Ascending aorta (tissue), 2 donors: ENCODE measurements at places on chromosomes 1 and 21.

DNA sequence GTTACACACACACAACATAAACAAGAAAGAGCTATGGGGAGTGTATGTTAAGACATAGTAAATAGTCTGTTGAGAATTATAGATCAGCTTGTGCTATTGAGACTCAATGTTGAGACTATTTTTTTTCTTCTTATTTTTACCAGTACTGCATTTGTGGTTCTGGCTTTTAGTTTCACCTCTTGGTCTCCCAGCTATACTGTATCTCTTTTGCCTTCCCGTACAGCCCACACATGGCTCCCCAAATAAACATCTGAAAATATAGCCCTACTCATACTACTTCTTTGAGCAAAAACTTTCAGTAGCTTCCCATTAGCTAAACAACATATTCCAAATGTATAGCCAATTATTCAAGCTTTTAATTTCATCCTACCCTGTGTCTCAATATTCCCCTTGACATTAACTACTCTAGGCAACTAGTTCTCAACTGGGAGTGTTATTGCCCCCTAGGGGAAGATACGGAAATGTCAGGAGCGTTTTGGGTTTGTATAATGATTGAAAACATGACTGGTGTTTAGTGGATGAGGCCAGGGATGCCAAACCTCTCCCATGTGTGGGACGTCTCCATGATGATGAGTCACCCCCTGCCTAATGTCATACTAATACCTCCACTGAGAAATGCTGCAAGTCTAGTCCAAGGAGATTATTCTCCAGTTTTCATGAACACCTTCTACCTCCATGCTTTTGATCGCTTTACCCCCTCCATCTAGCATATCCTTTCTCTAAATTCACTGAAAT lies 6.8 kb downstream of the RPE65 start:
- no peaks in the 10 kb centered on the region for H3K27me3 ChIP-seq
- H3K36me3 ChIP-seq: no peaks in the 10 kb centered on the region
- H3K27ac ChIP-seq: no peak overlapping the region
- no peak overlapping the region for H3K4me3 ChIP-seq
- no peaks in the 10 kb centered on the region for H3K4me1 ChIP-seq

DNA sequence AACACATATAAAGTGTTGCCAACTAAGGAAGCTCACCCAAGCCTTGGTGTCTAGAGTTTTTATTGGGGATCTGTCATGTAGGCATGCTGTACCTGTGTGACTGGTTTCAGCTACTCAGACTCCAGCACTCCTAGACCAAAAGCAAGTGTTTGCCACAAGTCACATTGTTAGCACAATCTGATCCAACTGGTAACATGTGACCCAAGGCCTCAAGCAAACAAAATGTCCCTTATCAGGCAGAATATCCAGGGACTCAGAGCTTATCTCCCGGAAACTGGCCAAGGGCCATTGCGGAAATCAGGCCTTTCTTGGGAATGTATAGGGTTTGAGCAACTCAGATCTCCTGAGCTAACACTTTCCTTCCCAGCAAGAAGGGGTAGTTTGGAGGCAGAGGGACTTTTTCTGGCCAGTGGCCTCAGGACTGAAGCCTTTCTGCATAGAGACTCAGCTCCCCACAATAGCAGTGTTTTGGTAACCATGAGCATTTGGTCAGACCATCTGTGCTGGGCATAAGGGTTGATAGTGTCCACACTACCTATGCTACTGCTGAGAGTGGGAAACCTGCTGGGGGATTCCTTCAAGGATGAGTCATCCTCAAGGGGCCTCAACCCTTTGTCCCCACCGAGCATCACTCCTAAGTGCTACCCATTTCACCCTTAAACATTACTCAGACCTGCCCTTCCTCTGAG lies 29.6 kb downstream of the NHLH2 start:
- DNase-seq: no peak
- no peaks in the 10 kb centered on the region for H3K36me3 ChIP-seq
- H3K4me1 ChIP-seq: no peaks in the 10 kb centered on the region
- no peaks in the 10 kb centered on the region for H3K27me3 ChIP-seq
- no peak overlapping the region for H3K4me3 ChIP-seq
- H3K27ac ChIP-seq: no peak overlapping the region

DNA sequence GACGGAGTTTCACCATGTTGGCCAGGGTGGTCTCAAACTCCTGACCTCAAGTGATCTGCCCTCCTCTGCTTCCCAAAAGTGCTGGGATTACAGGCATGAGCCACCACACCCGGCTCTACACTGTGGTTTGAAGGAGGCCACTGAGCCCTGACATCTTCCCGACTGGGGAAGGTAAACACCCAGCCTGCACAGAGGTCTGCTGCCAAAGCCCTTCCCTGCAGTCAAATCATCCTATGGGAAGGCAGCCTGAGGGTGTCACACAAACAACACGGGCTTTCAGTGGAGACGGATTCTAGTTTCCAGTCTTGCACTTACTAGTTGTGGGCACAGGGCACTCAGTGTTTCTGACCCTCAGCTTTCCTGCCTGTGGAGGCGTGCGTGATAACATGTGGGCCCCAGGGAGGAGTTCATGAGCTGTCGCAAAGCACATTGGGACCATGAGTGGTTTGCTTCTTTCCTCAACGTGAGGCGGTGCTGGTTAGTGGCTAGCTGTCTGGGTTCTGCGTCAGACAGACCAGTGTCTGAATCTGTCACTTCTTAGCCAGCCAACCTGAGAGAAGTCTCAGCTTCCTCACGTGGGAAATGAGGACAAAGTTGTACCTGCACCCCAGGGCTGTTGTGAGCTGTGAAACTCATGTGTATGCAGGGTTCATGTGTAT lies 21.5 kb upstream of the OPRD1 start:
- H3K4me1 ChIP-seq: no peaks in the 10 kb centered on the region
- DNase-seq: no peak
- no peak overlapping the region for H3K4me3 ChIP-seq
- no peaks in the 10 kb centered on the region for H3K27me3 ChIP-seq
- no peaks in the 10 kb centered on the region for H3K36me3 ChIP-seq

GRCh38 chr1:107533436-107533835 lies 392.6 kb downstream of the NTNG1 start:
- H3K36me3 ChIP-seq: no peaks in the 10 kb centered on the region
- no peak overlapping the region for H3K4me3 ChIP-seq
- H3K27ac ChIP-seq: no peak overlapping the region
- H3K27me3 ChIP-seq: no peaks in the 10 kb centered on the region
- H3K4me1 ChIP-seq: no peaks in the 10 kb centered on the region

DNA sequence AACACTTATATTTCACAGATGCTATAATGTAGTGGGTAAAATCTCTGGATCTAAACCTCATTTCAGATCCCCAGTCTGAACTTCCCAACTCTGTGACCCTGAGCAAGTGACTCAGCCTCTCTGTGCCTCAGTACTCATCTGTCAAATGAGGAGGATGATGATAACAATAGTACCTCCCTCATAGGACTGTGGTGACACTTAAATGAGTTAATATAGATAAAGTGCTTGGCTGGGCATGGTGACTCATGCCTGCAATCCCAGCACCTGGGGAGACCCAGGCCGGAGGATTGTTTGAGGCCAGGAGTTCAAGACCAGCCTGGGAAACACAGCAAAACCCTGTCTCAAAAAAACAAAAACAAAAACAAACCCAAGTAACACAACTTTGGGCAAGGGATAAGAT lies 4.7 kb upstream of the ECE1 start:
- peak overlapping the region; percentile 2 for H3K27ac ChIP-seq
- H3K4me1 ChIP-seq: peaks cover 16% of the 10 kb centered on the region
- no peak overlapping the region for H3K4me3 ChIP-seq
- no peaks in the 10 kb centered on the region for H3K36me3 ChIP-seq
- H3K27me3 ChIP-seq: no peaks in the 10 kb centered on the region
- no peak for DNase-seq

GRCh38 chr1:234326497-234327366 lies 46.5 kb upstream of the COA6 start:
- DNase-seq: no peak
- H3K27ac ChIP-seq: no peak overlapping the region
- no peaks in the 10 kb centered on the region for H3K27me3 ChIP-seq
- H3K36me3 ChIP-seq: no peaks in the 10 kb centered on the region
- peak overlapping the region; percentile 49 for H3K4me3 ChIP-seq

DNA sequence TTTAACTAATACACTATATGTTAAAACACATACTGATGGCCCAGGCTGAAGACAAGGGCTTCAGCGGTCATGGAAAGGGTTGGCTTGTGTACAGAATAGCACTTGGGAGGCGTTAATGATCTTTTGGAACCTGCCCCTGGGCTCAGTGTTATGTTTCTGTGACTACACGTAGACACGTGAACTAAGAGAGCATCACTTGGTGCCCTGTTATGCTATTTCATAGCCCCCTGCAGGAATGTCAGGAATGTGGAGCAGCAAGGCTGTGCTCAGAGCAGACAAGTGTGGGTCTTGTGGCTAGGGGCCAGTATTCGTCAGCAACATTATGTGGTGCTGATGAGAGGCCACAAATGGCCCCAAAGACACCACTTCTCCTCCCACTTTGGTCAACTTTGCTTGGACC lies 132.4 kb downstream of the MAP3K21 start:
- H3K36me3 ChIP-seq: no peaks in the 10 kb centered on the region
- H3K4me3 ChIP-seq: no peak overlapping the region
- no peak overlapping the region for H3K27ac ChIP-seq
- no peaks in the 10 kb centered on the region for H3K27me3 ChIP-seq
- no peaks in the 10 kb centered on the region for H3K4me1 ChIP-seq

DNA sequence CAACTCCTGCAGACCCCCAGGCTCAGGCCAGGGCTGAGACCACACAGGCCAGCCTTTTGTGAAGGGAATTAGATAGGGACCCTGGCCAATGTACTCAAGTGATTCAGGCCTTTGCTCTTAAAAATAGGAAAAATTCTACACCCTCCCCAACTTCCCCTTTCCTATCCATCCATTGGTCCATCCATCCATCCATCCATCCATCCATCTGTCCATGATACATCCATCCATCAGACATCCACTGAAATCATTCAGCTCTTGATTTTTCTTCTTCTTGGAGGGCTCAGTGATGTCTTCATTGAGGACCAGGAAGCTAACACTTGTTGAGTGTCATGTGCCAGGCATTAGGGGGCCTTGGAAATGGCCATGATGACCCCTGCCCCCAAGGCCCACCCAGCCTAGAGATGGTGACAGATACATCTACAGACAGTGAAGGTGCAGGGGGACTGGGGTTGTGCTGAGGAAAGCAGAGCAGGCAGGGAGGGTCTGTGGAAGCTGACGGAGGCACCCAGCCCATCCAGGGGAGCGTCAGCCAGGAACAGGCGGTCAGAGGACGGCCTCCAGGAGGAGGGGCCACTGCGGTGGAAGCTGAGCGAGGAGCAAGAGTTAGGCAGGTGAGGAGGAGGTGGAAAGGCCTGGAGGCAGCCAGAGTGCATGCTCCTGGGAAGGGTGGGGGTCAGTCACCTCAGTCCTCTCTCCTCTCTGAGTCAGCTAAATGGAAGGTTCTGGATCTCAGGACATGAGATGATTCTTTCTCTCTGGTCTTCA lies 81.9 kb downstream of the EPHB2 start:
- H3K4me3 ChIP-seq: no peak overlapping the region
- H3K27me3 ChIP-seq: no peaks in the 10 kb centered on the region
- H3K36me3 ChIP-seq: no peaks in the 10 kb centered on the region
- DNase-seq: no peak

- H3K4me3 ChIP-seq: no peak overlapping the region
- H3K27ac ChIP-seq: no peak overlapping the region
- peaks cover 56% of the 10 kb centered on the region for H3K36me3 ChIP-seq
- no peaks in the 10 kb centered on the region for H3K27me3 ChIP-seq
- DNase-seq: no peak
- no peaks in the 10 kb centered on the region for H3K4me1 ChIP-seq
Measured at GRCh38 chr1:94180650-94181049, 56.7 kb downstream of the ARHGAP29 start.

GRCh38 chr1:89844241-89844807 lies 23.5 kb downstream of the LRRC8D start:
- H3K4me1 ChIP-seq: peaks cover 3% of the 10 kb centered on the region
- no peak for DNase-seq
- no peaks in the 10 kb centered on the region for H3K36me3 ChIP-seq
- H3K4me3 ChIP-seq: peak overlapping the region; percentile 92

DNA sequence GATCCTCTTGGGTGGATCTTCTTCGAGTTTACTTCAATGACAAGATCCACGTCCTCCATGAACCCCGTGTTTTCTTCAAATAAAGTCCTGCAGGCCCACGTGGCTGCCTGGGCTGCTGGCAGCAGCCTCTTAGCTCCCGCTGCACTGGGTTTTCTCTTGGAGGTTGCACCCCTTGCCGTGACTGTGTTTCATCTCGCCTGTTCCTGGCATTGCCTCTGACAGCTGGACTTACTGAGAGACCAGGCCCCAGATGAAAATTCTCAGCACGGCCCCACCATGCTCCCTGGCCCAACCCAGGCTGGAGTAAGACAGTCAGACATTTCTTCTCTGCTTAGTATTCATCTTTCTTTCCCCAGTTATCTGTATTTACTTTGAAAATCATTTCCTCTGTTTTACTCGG lies 274.8 kb upstream of the RUNX1 start:
- peaks cover 15% of the 10 kb centered on the region for H3K4me1 ChIP-seq
- peak overlapping the region; percentile 77 for H3K27ac ChIP-seq
- H3K36me3 ChIP-seq: no peaks in the 10 kb centered on the region
- H3K27me3 ChIP-seq: no peaks in the 10 kb centered on the region
